ENCODE measurements at places on chromosomes 2 and 18. TPM values are rescaled to one million over a fixed set of nuclear protein-coding genes. Genes with fewer than 3 reads are reported as not detected.

GRCh38 chr2:159228081-159228581 is 58.4 kb downstream of the WDSUB1 start:
- no peaks in the 10 kb centered on the region for H3K27me3 ChIP-seq
- H3K4me3 ChIP-seq, result no peak overlapping the region
- no peak overlapping the region for H3K27ac ChIP-seq
- no peaks in the 10 kb centered on the region for H3K36me3 ChIP-seq
- DNase-seq, result no peak

The VWC2L gene
- not detected for total RNA-seq

The CRYGD gene
- not detected for total RNA-seq

The TUBA4A gene
- 117 TPM for total RNA-seq

Data from GM12878 (cell line).